Activated CD4-positive, alpha-beta T cell treated with anti-CD3 and anti-CD28 coated beads for 36 hours (primary cell): ENCODE measurements at places on chromosomes 3 and 15.

DNA sequence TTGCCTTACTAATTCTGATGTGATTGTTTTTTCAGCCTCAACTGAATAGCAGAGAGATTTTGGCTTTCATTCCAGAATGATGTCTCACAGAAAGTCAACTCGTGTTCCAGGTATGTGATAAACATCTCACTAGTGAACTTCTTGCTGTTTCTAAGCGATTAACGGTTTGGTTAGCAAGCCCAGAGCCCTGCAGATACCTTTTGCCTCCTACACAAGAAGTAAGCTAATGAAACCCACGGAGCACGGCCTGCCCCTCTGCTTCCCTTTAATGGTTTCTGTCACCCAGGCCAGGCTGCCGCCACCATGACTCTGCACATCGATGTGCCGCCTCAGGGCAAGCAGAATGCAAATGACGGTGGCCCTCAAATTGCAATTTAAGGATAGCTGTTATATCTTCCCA, 155.9 kb upstream of the ICE2 start:
- H3K4me1 ChIP-seq: peaks cover 7% of the 10 kb centered on the region
- DNase-seq: no peak

GRCh38 chr15:38242055-38242454, 10.6 kb upstream of the SPRED1 start:
- DNase-seq: no peak
- H3K4me1 ChIP-seq: no peaks in the 10 kb centered on the region
- no peak overlapping the region for H3K27ac ChIP-seq
- no peak overlapping the region for H3K4me3 ChIP-seq
- H3K27me3 ChIP-seq: peaks cover 21% of the 10 kb centered on the region

GRCh38 chr3:95312650-95313049, 1249.8 kb downstream of the NSUN3 start:
- no peak overlapping the region for H3K4me3 ChIP-seq
- H3K36me3 ChIP-seq: no peaks in the 10 kb centered on the region
- DNase-seq: no peak
- no peaks in the 10 kb centered on the region for H3K4me1 ChIP-seq
- no peaks in the 10 kb centered on the region for H3K27me3 ChIP-seq

DNA sequence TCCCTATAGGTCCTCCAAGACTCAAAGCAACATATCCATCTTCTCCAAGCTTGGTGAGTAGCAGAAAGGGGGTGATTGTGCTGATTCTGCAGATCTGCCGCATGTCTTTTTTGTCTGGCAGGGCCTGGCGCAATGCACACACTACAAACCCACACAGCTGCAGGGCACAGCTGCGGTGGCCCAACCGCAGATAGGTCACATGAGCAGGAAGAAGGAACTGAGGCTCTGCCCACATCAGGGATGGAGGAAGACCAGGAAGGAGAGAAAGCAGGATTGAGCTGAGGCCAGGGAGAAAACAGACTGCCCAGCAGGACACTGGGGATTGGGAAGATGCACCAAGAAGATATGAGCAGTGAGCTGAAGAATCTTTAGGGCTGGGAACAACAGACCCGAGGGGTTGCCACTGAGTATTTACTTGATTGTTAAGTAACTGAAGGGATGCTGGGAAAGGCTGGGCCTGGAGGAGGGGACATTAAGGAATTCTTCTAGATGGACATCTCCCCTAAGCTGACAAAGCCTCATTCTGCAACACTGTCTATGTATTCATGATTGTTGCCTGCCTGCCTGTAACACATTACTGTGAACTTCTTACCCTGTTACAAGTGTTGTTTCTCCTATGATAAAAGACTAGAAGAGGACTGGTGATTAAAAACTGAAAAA, 126.7 kb downstream of the MYLK start:
- no peak for DNase-seq
- no peaks in the 10 kb centered on the region for H3K4me1 ChIP-seq
- no peaks in the 10 kb centered on the region for H3K36me3 ChIP-seq
- no peak overlapping the region for H3K4me3 ChIP-seq
- no peak overlapping the region for H3K27ac ChIP-seq
- H3K27me3 ChIP-seq: peaks cover 2% of the 10 kb centered on the region

GRCh38 chr3:155554777-155555451, 190.0 kb downstream of the PLCH1 start:
- H3K36me3 ChIP-seq: no peaks in the 10 kb centered on the region
- H3K27me3 ChIP-seq: no peaks in the 10 kb centered on the region
- H3K27ac ChIP-seq: no peak overlapping the region
- H3K4me3 ChIP-seq: no peak overlapping the region
- peaks cover 25% of the 10 kb centered on the region for H3K4me1 ChIP-seq

DNA sequence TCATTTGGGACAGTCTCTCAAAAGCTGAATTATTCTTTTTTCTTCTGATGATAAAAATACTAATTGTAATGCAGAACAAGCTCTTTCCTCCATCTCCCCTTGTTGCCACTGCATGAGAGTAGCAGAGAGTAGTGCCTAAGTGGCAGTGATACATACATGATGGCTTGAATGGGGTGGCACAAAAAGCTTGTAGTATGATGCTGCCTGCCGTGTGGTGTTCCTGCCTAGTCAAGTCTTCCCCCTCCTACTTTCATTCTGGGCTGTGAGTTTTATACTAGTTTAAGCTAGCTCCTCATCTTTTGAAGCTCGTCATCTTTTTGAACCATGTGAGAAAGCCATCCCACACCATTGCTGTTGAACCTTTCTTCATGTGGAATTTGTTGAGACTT, 230.5 kb downstream of the NFKBIZ start:
- H3K27ac ChIP-seq: peak overlapping the region; percentile 66
- peak; percentile 39 for DNase-seq
- peaks cover 5% of the 10 kb centered on the region for H3K27me3 ChIP-seq
- H3K36me3 ChIP-seq: peaks cover 4% of the 10 kb centered on the region
